ENCODE measurements at places on chromosomes 5 and 9.

- DNase-seq: no peak
These were observed 161.7 kb upstream of the NUDT12 start for GRCh38 chr5:103724271-103724670.

- no peak for DNase-seq
These were observed 1.4 kb upstream of the DAB2 start for GRCh38 chr5:39426051-39426745.

- DNase-seq: no peak
These were observed 251.7 kb downstream of the DENND1A start for GRCh38 chr9:123678038-123678877.

GRCh38 chr9:133991964-133992779 lies at the start of gene VAV2:
Gene VAV2, minus strand, starts transcription at chr9:133992324. Its CDS starts 46 bp downstream, at chr9:133992278.
- DNase-seq: peak; percentile 17

- no peak for DNase-seq
These were observed 281.7 kb downstream of the TMEM38B start for GRCh38 chr9:105975886-105976645.

All from T-helper 9 cell (primary cell).